ENCODE measurements at places on chromosomes 12 and 14. TPM values are rescaled to one million over a fixed set of nuclear protein-coding genes. Genes with fewer than 3 reads are reported as not detected.

The SIX6 gene
- not detected for total RNA-seq

- H3K27me3 ChIP-seq = 0 out of 2 replicates have a peak, but pooled peaks cover 1% of the 10 kb centered on the region
- peak overlapping the region; percentile 89 for H3K4me3 ChIP-seq
- peak overlapping the region; percentile 99 for H3K27ac ChIP-seq
These were observed 751 bp downstream of the PSMB5 start for GRCh38 chr14:23033801-23034497.

- DNase-seq = peak; percentile 69
- peaks cover 12% of the 10 kb centered on the region for H3K36me3 ChIP-seq
- peaks cover 41% of the 10 kb centered on the region for H3K4me1 ChIP-seq
These were observed 3.4 kb downstream of the BMP4 start for GRCh38 chr14:53953002-53953827.

- H3K36me3 ChIP-seq = peaks cover 21% of the 10 kb centered on the region
- H3K27me3 ChIP-seq = no peaks in the 10 kb centered on the region
- H3K27ac ChIP-seq = no peak overlapping the region
- H3K4me1 ChIP-seq = peaks cover 43% of the 10 kb centered on the region
- H3K4me3 ChIP-seq = no peak overlapping the region
These were observed 53.9 kb downstream of the TTLL5 start for GRCh38 chr14:75714991-75715390.

DNA sequence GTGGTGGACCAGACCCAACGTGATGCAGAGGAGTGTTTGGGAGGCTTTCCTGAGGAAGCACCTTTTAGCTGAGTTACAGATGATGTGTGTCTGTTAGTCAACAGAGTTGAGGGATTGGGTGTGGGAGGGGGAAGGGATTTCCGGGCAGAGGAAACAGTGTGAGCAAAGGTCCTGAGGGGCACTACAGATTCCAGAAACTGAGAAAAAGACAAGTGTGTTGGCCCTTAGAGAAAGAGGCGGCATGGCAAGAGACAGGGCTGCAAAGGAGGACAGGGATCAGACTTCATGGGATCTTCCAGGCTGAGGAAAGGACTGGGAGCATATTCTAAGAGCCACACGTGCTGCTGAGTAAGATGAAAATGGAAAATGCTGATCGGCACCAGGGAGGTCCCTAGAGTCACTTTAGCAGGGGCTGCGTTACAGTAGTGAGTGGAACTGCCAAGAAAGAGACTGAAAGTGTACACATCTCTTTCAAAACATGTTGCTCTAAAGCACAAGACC is 9.4 kb upstream of the RPS6KL1 start:
- H3K36me3 ChIP-seq = no peaks in the 10 kb centered on the region
- H3K27me3 ChIP-seq = peaks cover 6% of the 10 kb centered on the region
- H3K27ac ChIP-seq = no peak overlapping the region
- no peak for DNase-seq
- H3K4me3 ChIP-seq = no peak overlapping the region
- peaks cover 8% of the 10 kb centered on the region for H3K4me1 ChIP-seq

DNA sequence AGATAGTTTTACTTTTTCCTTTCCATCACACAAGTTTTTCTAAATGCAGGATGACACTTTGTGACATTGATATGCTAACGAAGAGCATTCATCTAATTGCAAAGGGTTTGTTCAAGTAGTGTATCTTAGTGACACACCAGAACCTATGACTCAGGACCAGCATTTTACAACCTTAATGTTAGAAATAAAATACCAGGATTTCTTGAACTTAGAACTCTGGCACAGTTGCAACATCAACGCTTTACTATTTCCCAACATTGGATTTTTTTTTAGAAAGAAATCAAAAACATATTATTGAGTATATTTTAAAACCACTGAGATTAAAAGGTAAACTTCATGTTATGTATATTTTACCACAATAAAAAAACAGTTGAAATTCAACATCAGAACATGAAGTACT is 17.9 kb upstream of the PLEKHG6 start:
- peak overlapping the region; percentile 53 for H3K27ac ChIP-seq
- H3K4me3 ChIP-seq = no peak overlapping the region
- H3K36me3 ChIP-seq = no peaks in the 10 kb centered on the region
- peaks cover 3% of the 10 kb centered on the region for H3K27me3 ChIP-seq

GRCh38 chr12:125399489-125399888 is 334.3 kb downstream of the AACS start:
- H3K4me3 ChIP-seq = no peak overlapping the region
